Epithelial cell of esophagus (primary cell): ENCODE measurements at places on chromosomes 1 and 21.

DNA sequence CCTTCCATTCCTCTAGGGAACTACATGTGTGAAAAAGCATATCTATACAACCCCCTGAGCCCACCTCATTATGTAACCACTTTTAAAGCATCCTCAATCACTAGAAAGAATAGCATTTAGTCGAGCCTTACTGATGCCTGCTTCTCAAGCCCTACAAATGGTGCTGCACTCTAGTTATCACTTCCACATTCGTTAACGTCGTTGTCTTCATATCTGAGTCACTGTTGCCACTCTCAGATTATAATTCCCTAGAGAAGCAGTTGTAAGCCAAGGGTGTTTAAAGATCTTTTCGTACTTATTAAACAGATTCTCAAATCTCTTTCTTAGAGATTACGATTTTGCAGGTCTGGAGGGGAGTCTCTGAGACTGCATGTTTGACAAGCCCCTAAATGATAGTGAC lies 16.5 kb downstream of the ATP1B1 start:
- no peak for DNase-seq

GRCh38 chr1:110475362-110476027 lies 24.5 kb downstream of the PROK1 start:
- DNase-seq: peak; percentile 54

DNA sequence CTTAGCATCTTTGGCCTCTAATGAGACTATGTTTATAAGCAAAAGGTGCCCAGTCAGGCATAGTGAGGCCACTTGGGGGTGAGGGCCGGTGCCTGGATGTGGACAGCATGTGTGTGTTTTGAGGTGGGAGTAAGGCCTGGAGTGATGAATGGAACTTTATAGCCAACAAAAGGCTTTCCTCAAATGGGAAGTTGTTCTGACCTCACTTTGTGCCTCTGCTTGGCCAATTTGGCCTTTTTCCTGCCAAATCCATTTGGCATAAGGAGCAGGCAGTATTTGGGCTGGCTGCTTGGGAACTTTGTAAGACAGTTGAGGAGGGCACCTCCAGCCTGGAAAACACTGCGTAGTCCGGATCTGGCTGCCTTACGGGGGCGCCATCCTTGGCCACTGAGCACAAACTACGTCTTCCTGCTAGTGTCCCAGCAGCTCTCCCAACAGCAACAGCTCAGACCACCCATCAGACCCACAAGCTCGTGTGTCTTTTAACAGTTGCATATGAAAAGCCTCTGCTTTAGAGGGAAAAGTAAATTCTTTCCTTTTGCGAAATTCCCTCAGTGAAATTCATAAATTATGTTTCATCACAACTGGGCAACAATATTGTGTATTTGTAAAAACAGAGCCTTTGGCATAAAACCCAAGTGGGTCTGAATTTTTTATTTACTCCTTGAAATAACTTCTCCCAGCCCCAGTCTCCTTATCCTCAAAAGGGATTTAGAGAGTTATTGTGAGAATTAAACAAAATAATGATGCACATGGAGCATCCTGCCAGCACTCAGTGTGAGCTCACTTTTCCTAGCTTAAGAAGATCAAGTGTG lies 322.9 kb downstream of the DISC1 start:
- DNase-seq: no peak

GRCh38 chr1:65722461-65722860 lies 70.2 kb upstream of the PDE4B start:
- DNase-seq: no peak

GRCh38 chr1:17293681-17294425 lies 14.1 kb upstream of the PADI4 start:
- peak; percentile 33 for DNase-seq

DNA sequence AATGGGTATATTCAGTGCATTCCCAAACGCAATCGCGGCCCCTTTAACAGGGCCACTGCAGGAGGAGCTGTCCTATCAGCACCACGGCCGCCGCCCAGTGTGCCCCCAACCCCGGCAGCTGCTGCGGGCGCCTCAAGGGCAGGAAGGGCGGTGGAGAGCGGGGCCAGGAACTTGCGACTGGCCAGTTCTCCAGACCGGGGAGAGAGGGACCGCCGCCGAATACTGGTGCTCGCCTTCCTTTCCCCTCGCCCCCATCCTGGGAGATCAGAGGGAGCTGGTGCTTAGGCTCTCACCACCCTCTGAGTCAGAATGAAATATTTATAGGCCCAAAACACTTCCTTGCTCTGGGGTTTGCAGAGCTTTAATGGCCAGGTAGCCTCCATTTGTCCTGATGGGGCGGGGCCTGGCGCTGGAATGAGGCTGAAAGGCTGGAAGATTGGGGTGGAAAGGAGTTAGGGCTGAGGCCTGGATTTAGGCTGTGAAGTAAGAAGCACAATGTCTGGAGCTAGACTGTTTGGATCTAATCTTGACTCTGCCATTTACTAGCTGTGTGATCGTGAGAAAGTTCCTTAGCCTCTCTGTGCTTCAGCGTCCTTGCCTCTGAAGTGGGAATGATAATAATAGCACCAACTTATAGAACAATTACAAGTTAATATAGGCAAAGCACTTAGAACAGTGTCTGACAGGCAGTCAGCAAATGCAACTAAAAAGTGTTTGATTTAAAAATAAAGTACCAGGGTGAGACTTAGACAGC lies 75.5 kb downstream of the NAV1 start:
- peak; percentile 28 for DNase-seq

DNA sequence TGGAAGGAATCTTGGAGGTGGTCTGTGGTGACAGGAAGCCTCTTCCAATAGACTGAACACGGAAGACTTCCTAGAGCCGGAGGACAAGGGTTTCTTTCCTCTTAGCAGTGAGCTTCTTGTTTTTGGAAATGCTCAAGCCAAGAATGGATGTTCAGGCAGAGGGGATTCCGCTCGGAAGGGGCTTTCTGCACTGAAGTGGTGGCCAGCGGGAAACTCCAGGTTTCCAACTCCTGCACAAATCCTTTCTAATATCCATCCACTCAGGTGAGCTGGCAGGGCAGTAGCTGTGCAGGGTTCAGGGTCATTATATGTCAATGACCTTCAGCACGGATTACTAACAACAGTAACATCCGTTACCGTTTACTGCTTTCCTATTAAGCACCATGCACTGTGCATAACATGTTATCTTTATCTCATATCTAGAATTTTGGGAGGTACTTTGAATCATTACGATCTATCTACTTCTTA lies 573 bp upstream of the CPT2 start:
- no peak for DNase-seq

- DNase-seq: no peak
Measured at GRCh38 chr21:44946254-44947041, 6.6 kb downstream of the SLX9 start.

- DNase-seq: peak; percentile 25
Measured at GRCh38 chr1:83959824-83960498, 39.0 kb downstream of the TTLL7 start.

GRCh38 chr1:214917081-214917635 lies 165.4 kb upstream of the KCNK2 start:
- DNase-seq: no peak

DNA sequence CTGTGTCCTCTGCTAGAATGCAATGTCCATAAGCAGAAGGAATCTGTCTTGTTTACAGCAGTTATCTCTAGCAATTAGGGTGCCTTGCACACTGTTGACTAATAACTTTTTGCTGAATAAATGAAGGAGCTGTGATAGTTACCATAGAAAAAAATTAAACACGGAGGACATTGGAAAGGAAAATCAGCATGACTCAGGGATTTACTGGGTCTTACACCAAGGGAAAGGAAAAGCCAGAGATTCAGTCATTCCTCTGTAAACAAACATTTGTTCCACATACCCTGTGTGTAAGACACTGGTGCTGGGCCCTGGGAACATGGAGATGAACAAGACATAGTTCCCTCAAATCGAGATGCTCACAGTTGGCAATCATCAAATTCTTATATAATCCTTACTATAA lies 183.3 kb downstream of the PTGER3 start:
- DNase-seq: no peak

DNA sequence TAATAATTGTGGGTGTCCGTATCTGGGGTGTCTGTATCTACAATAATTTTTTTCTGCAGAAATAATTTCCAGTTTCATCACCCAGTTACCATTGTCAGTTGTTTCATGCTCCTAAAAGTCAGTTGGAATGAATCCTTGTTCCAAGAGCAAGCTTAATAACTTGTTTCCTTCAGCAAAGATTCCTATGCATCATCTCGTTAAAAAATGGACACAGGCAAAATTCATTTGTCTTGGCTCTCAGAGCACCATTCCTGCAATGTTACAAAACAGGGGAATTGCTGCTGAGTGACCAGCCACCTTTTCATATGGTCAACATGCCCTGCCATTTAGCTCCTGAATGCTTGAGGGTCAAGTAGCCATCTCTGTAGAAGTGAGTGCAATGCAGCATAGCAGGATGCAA lies 393.4 kb downstream of the KCNT2 start:
- no peak for DNase-seq

DNA sequence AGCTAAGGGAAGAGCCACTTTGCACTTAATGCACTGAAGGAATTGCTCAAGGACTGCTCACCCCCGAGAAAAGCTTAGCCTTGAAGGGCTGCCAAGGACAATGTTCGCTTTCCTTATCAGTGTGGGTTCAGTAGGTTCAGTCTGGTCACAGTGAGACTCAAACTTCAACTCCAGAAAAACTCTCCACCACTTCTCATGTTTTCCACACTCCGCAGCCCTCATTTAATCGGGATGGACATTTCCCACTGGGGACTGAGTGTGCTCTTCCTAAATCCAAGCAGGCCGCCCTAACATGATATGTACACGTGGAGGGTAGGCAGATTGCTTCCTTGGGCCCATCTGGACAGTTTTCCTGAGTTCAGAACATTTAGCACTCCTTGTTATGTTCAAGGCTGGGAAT lies 19.5 kb downstream of the SUSD4 start:
- DNase-seq: no peak

- DNase-seq: no peak
Measured at GRCh38 chr1:10839188-10839770, 42.8 kb upstream of the CASZ1 start.

DNA sequence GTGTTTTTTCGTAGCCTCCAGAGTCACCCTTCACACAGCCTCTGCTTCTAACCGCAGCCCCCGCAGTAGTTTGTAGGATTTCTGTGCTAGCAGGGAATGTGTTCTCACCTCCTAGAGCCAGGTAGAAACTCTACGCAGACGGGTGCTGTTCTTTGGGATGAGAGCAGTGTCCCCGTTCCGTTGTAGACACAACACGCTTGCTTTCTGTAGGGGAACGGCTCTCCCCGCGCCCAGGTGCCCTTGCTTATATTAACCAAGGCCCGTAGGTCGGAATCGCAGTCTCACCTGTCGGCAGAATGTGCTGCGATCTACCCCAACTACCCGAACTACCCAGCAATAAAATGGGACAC lies 111.8 kb upstream of the NBPF11 start:
- DNase-seq: no peak

GRCh38 chr1:181483285-181484195 lies at the start of gene CACNA1E:
Gene CACNA1E, plus strand, starts transcription at chr1:181483517. Its CDS starts 228 bp downstream, at chr1:181483745.
- no peak for DNase-seq

DNA sequence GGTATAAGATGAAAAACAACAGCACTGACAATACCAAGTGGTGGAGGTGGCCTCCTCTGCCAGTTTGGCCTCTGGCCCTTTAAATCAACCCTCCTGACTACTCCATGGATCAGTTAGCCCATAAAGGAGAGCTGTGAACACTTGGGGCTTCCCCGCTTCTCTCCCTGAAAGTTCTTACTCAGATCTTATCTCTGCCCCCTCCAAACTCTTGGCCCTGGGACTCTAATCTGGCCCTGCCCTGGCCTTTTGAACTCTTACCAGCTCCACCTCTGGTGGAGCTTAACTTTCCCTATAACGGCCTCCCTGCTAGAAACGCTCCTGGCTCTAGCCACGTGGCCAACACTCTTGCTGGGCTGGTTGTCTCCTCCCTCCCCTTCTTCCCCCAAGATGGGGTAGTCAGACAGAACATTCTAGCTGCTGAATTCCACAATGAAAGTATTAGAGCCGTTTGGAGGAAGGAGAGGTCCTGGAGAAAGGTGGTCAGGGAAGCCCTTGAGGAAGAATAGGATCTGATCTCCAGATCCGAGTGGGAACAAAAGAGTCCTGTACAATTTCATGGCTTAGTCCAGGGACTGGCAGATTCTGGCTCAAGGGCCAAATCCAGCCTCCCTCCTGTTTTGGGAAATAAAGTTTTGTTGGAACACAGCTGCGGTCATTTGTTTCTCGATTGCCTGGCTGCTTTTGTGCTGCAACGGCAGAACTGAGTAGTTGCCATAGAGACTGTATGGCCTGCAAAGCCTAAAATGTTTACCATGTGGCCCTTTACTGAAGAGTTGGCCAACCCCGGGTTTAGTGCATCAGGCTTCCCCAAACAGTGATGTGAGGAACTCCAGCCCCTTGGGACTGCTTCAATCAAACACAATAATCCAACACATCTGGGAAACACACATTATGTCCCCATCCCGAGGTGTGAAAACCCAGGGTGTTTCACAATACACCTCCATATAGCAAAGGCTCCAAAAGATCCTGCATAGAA lies 9.5 kb upstream of the PIGR start:
- DNase-seq: no peak
